ENCODE measurements at places on chromosomes 16 and 17.
A peak's percentile ranks its signal among the peaks of the same experiment; 100 is the strongest.

DNA sequence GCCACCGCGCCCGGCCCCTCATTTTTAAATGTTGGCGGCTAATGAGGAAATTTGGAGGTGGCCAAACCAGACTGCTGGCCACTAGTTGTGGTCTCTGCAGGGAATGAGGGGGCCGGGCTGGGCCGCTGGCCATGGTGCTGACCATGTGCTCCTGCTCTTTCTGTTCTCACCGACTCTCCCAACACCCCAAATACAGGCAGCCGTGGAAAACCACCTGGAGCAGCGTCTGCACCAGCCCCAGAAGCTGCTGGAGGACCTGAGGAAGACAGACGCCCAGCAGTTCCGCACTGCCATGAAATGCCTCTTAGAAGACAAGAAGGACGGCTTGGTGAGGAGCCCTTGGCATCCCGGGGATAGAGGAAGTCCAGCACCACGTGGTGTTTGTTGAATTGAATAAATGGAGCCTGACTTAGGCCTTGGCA, 21.3 kb downstream of the OTOA start:
- DNase-seq, result no peak

- no peak for DNase-seq
Measured at GRCh38 chr16:21703589-21704174, 39.9 kb downstream of the OTOA start.

GRCh38 chr16:66604376-66605176, at the start of gene CMTM3:
TSS of gene CMTM3 (plus strand) at chr16:66604704. CDS start at chr16:66604806, 102 bp downstream.
- peak; percentile 68 for DNase-seq

DNA sequence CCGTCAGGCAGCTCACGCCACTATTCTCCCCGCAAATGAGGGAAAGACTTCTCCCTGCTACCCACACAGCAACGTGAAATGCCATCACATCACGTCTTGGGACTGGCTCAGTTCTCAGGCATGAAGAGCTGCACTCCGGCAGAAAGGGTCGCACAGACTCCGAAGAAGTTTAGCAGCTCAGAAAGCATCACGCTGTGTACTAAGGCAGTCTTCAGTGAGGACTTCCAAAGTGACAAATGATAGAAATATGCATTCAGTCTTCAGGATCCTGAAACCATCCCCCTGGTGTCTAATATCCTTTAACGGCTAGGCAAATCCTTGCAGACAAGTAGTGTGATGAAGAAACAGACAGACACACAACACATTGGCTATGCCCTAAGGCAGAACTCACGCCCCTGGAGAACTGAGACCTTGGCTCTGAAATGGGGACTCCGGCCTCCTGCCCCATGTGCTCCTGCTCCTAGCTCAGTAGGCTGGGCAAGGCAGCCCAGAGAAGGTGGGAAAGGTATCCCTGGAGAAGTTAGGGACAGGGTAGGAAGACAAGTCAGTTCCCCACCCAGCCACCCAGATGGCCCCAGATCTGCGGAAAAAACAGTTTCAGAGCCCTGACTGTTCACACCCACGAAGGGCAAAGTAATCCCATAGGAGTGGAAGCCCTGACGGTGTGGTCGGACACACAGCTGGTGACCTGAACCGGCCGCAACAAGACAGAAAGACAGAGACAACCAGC, 1.6 kb downstream of the XYLT1 start:
- peak; percentile 92 for DNase-seq

DNA sequence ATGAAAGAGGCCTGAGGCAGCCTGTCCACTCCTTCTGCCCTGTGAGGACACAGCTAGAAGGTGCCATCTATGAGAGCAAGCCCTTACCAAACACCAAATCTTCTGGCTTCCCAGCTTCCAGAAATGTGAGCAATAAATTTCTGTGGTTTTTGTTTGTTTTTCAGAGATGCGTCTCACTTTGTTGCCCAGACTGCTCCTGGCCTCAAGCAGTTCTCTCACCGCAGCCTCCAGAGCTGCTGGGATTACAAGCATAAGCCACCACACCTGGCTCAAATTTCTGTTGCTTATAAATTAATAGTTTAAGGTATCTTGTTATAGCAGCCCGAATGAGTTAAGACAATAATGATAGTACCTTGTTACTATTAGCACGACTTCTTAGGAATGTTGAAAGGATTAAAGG, 12.5 kb upstream of the SLC16A11 start:
- no peak for DNase-seq

DNA sequence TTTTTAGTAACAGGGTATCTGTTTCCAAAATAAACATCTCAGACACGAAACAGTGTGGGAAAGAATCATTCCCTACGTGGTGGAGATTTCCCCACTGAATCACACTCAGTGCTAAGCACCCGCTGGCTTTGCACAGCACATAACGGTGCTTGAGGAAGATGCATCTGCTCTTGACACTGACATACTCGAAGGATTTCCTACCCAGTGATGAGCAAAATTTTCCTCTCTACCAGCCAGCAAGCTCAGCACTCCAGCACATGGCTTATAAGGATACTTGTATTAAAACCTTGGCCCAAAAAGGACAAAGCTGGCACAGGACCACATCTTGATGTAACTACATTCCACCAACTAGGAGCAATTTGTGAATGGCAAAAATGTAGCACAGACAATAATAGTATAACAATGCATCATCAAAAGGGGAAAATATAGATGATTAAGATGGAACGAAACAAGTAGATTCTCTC, 59.0 kb downstream of the ANKFY1 start:
- DNase-seq, result peak; percentile 96

- DNase-seq, result no peak
Measured at GRCh38 chr17:55366020-55366481, 55.6 kb downstream of the MMD start.

DNA sequence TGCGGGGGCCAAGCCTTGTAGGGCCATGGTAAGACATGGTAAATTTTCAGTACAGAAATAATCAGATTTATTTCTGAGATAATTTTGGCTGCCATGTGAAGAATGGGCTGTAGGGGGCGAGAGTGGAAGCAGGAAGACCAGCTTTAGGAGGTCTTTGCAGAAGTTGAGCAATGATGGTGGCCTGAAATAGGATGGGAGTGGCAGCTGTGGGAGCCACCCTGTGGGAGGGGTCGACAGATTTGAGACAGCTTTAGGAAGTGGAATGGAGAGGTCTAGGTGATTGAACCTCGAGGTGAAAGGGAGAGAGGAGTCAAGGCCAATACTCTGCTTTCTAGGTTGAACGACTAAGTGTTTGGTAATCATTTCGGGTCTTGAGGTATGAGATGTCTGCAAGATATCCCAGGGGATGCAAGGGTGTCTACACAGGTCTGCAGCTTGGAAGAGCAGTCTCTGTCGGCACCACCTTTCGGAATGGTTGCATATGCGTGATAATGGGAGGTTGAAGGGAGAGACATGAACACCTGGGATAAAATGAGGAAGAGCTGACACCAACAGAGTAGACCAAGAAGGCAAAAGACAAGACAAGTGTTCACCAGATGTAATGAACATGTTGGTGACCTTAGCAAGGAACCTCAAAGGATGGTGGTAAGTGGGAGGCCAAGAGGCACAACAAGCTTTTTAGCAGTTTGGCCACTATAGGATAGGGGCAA, 4.2 kb upstream of the ATXN7L3 start:
- DNase-seq, result peak; percentile 64

- DNase-seq, result no peak
Measured at GRCh38 chr17:21249920-21250703, 3.1 kb downstream of the NATD1 start.

GRCh38 chr17:11682646-11683045, 84.4 kb downstream of the DNAH9 start:
- DNase-seq, result no peak

DNA sequence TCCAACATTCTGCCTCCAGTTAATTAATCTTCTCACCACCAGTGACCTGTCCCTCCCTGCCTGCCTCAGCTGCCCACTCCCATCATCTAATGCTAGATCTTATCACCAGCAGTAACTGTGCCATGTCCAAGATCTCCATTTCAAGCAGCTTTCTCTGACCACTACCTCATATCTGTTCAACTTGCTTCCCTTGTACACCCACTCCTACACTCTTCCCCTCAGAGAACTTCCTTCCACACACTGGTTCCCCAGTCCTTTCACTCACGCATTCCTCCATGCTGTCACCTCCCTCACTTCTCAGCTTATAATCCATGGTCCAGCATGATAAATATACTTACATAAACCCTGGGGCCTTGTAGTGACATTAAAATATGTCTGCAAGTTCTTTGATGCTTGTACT, 31.8 kb upstream of the DYNLL2 start:
- no peak for DNase-seq

- DNase-seq, result no peak
Measured at GRCh38 chr17:49110509-49110908, 22.1 kb upstream of the B4GALNT2 start.

GRCh38 chr16:2090481-2090776, 42.6 kb downstream of the TSC2 start:
- DNase-seq, result no peak

- DNase-seq, result no peak
Measured at GRCh38 chr16:2213817-2214718, 572 bp downstream of the PGP start.

- DNase-seq, result peak; percentile 72
Measured at GRCh38 chr17:63274146-63274545, 172.0 kb downstream of the CYB561 start.

DNA sequence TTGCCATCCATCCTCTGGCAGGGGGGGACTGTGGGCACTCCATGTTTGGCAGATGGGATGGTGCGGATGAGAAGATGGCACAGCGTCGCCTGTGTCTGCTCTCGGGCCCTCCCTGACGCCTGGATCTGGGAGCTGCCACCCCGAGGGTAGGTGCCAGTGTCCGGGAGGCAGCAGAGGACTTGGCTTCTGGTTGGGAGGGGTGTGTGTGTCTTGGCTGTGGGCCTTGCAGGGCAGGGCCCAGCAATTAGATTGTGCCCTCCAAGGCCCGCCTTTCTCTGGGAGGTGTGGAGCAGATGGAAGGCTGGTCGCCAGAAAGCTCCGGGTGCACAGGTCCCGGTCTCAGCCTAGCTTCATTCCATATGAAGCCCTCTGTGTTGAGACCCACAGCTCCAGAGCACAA, 1.4 kb downstream of the RAP1GAP2 start:
- no peak for DNase-seq

DNA sequence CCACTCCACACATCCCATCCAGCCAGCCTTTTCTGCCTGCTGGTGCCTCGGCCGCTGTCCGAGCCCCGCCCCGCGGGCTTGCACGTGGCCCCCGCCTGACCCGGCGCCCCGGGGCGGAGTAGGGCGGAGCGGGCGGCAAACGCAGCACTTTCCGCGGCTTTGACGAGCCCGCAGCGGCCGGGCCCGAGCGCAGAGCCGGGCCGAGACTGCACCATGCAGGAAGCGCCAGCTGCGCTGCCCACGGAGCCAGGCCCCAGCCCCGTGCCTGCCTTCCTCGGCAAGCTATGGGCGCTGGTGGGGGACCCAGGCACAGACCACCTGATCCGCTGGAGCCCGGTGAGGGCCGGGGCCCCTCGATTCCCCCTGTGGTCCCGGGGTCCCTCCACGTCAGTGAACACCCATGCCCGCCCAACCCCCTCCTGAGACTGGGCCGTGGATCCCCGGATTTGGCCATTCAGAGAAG, at the start of gene HSF4:
HSF4 (plus strand) TSS at position 147 of the 463 bp plus-strand sequence; CDS start at position 214, 67 bp downstream.
- DNase-seq, result no peak

GRCh38 chr17:50690887-50691549, 16.7 kb downstream of the ANKRD40 start:
- no peak for DNase-seq

GRCh38 chr17:63407741-63408330, 38.3 kb downstream of the CYB561 start:
- DNase-seq, result peak; percentile 37

DNA sequence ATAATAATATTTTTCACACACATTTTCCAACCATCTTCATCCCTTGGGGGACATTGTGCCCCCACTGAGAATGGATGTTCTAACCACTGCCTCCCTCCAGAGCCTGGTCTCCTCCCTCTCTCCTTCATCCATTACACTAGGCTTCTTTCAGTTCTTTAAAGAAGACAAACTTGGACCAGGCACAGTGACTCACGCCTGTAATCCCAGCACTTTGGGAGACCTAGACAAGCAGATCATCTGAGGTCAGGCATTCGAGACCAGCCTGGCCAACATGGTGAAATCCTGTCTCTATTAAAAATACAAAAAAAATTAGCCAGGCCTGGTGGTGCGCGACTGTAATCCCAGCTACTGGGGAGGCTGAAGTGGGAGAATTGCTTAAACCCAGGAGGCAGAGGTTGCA, 6.5 kb downstream of the ALOX15 start:
- no peak for DNase-seq

DNA sequence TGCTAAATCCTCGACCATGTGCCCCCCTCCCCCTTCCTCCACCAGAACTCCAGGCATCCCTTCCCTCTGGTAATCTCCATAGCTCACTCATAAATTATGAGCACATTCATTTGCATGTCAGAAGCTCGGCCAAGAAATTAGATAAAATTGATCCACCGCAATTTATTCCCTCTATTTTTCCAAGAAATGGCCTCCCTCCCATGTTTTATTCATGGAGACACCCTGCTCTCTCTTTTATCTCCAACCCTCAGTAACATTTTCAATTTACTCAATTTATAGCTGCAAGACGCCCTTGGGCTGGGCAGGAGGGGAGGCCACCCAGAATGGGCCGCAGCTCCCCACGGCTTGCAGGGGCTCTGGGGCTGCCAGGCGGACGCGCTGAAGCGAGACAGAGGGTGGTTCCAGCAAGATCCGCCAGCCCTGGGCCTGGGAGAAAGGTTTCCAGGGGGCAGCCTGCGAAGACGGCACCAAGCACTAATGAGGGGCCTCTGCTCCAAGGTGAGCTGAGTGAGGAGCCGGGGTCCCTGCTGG, 54.7 kb upstream of the ZNF423 start:
- no peak for DNase-seq

- peak; percentile 21 for DNase-seq
Measured at GRCh38 chr16:85728879-85729278, 22.0 kb downstream of the C16orf74 start.

DNA sequence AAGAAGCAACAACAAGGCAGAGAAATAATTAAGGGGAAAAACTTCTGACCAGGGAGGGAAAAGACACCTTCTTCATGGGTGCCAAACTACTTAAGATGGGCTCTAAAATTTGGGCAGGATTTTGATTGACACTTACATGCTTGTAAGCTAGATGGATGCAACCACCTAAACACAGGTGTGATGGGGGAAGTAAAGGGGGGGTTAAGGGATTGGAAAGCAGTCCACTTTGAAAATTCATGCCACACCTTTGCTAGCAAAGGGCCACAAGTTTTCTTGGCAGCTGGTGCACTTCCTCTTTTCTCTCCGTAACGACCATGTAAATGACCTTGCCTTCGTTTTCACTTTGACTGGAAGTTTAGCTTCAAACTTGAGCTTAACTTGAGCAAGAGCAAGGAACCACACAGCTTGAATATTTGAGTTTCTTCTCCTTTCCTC, 14.3 kb upstream of the PRKAR1A start:
- DNase-seq, result no peak

- DNase-seq, result no peak
Measured at GRCh38 chr16:17451843-17452242, 18.9 kb downstream of the XYLT1 start.

DNA sequence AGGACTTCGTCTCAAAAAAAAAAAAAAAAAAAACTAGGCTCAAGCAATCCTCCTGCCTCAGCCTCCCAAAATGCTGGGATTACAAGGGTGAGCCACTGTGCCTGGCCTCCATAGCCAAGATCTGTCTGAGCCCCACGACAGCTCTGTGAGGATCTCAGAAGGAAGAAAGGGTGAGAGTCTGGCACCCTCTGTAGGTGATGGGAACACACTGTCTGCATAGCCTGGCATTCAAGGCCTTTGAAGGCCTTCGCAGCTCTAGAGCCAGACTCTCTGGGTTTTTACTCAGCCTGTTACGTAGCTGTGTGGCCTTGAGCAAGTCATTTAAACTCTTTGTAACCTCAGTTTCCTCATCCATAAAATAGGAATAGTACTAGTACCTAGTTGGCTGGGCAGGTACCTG, 6.3 kb upstream of the XPO6 start:
- DNase-seq, result peak; percentile 58

- DNase-seq, result no peak
Measured at GRCh38 chr16:10367616-10368188, 18.2 kb upstream of the ATF7IP2 start.

Data from fibroblast of skin of right biceps (primary cell).